Stomach (tissue), 19 donors: ENCODE measurements at places on chromosomes 4 and X. TPM values are rescaled to one million over a fixed set of nuclear protein-coding genes. Genes with fewer than 3 reads are reported as not detected.

- peak; percentile 70 for DNase-seq
- H3K27me3 ChIP-seq: no peaks in the 10 kb centered on the region
- H3K4me3 ChIP-seq: no peak overlapping the region
- no peaks in the 10 kb centered on the region for H3K4me1 ChIP-seq
- H3K36me3 ChIP-seq: no peaks in the 10 kb centered on the region
Observed at GRCh38 chr4:37715889-37716402, 29.8 kb upstream of the RELL1 start.

- no peak overlapping the region for H3K4me3 ChIP-seq
- H3K27ac ChIP-seq: no peak overlapping the region
- peak; percentile 82 for DNase-seq
- peaks cover 35% of the 10 kb centered on the region for H3K36me3 ChIP-seq
Observed at GRCh38 chr4:108030332-108030731, 40.6 kb downstream of the HADH start.

DNA sequence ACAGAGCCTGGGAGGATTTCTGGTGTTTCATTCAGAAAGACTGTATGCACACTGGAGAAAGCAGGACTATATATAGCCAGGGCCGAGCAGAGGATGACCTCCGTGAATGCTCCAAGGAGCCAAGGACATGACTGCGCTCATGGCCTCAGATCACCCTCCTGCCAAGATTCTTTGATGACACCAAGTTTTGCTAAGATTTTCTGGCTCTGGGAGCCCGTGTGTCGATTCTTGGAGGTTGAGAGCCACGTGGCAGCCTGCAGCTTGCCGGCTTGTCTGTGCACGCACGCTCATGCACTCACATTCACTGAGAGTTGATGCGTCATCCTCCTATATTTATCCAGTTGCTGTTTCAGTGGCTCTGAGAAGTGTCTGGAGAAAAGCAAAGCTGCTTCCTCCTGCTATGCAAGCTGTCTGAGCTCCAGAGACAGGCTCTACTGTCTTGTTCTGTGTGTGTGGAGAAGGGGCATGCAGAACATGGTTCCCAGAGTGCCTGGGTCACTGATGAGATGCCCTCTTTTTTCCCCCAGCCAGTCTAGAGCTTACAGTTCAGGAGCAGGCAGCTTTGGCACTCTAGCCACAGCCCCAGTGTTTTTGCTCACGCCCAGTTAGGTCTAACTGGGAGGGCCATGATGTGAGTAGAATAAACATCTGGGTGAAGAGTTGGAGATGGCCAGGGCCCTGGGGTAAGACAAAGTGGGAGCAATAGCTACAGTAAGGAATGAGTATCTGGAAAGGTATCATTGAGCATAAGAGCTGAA lies 64.9 kb upstream of the SCOC start:
- no peaks in the 10 kb centered on the region for H3K27me3 ChIP-seq
- H3K4me1 ChIP-seq: peaks cover 17% of the 10 kb centered on the region
- H3K27ac ChIP-seq: peak overlapping the region; percentile 57
- no peaks in the 10 kb centered on the region for H3K36me3 ChIP-seq
- DNase-seq: peak; percentile 80
- H3K4me3 ChIP-seq: no peak overlapping the region

DNA sequence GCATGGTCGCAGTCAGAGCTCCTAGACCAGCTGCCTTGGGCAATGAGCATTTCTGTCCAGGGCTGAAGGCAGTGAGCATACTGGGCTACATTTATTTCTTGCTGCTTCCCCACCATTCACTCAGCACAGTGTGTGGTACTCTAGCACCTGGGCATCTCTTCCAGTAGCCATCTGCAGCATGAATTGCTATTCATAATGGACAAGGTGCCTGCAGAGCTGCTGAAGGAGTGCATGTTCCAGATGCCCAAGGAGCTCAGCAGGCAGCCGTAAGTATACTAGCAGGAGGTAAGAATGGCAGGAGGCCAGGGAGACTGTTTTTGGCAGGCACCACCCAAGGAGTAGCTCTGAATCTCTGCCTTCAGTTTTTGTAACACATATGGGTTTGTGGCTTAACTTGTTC lies 110.4 kb upstream of the RXFP1 start:
- H3K4me3 ChIP-seq: no peak overlapping the region
- no peak overlapping the region for H3K27ac ChIP-seq
- no peaks in the 10 kb centered on the region for H3K4me1 ChIP-seq
- no peak for DNase-seq
- no peaks in the 10 kb centered on the region for H3K36me3 ChIP-seq
- H3K27me3 ChIP-seq: no peaks in the 10 kb centered on the region

- peaks cover 23% of the 10 kb centered on the region for H3K27me3 ChIP-seq
- peaks cover 8% of the 10 kb centered on the region for H3K4me1 ChIP-seq
- peak; percentile 11 for DNase-seq
Observed at GRCh38 chr4:56531823-56532222, 26.2 kb downstream of the ARL9 start.

DNA sequence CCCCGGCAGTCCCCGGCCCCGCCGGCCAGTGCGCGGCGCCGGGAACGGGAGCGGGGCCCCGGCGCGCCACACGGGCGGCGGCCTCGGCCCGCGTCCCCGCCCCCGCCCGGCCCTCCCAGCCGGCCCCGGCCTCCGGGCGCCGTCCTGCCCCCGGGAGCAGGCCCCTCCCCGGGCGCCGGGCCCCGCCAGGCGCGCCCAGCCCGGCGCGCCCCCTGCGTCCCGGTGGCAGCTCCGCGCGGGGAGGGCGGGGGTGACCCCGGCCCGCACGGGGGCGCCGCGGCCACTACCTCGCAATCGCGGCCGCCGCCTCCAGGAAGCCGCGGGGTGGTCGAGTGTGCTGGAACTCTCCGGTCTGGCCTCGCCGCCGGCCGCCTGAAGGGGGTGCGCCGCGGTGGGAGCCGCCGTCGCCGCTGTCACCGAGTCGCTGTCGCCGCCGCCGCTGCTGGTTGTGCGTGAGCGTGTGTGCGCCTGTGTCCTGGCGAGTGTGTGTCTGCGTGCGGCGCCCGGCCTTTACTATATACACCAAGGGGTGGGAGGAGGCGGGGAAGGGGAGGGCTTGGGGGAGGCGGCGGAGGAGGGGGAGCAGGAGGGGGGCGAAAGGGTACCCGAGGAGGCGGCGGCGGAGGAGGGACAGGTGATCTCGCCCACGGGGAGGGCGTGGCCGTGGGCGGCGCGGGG lies at the start of gene RAI2:
TSS of gene RAI2 (minus strand) at position 488 of the 678 bp plus-strand sequence. CDS start 59,288 bp downstream, outside the sequence.
- peak; percentile 59 for DNase-seq
- no peaks in the 10 kb centered on the region for H3K36me3 ChIP-seq
- no peaks in the 10 kb centered on the region for H3K4me1 ChIP-seq
- H3K27ac ChIP-seq: peak within 1 kb of the TSS; percentile 81
- peak within 1 kb of the TSS; percentile 56 for H3K4me3 ChIP-seq
- H3K27me3 ChIP-seq: peaks cover 11% of the 10 kb centered on the region

DNA sequence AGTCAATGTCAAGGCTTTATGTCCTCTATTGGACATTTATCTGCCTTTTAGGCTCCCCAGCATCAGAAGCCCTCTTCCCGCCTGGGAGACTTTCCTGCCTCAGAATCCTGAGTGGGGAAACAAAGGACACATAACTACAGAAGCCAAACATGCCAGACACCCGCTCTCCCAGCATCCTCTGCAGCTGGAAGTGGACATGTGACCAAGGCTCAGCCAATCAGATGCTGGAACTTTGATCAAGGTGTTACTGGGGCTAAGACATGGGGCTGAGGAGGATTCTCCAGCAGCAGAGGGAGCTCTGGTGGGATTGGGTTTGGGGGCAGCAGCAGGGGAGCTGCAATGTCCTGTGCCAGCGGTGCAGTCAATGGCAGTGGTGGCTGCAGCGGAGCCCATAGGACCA lies 19.5 kb downstream of the SLC2A9 start:
- H3K27ac ChIP-seq: no peak overlapping the region
- no peak overlapping the region for H3K4me3 ChIP-seq

GRCh38 chr4:78939667-78940008 lies 400 bp upstream of the PAQR3 start:
- no peaks in the 10 kb centered on the region for H3K36me3 ChIP-seq
- no peak overlapping the region for H3K27ac ChIP-seq
- H3K4me3 ChIP-seq: peak overlapping the region; percentile 64
- no peaks in the 10 kb centered on the region for H3K4me1 ChIP-seq
- no peak for DNase-seq
- no peaks in the 10 kb centered on the region for H3K27me3 ChIP-seq

DNA sequence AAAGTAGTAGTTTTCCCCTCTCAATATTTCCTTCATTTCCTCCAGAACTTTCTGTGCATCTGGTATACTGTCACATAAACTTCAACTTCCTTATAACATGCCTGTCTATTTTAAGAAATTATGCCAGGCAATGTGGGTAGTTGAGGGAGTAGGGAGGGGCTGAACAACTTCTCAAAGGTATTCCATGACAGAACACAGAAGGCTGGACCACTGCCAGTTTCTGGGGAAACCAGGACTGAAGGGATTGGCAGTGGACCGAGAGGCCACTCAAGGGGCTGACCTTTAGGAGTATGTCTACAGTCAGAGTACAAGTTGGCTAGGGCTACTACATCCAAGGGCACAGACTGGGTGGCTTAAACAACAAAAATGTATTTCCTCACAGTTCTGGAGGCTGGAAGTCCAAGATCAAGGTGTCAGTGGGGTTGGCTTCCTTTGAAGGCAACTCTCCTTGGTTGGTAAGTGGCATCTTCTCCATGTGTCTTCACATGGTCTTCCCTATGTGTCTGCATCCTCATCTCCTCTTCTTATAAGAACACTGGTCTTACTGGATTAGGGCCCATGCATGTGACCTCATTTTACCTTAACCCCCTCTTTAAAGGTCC lies 6.9 kb downstream of the SH3RF1 start:
- no peak overlapping the region for H3K27ac ChIP-seq
- no peak overlapping the region for H3K4me3 ChIP-seq
- DNase-seq: no peak
- peaks cover 46% of the 10 kb centered on the region for H3K4me1 ChIP-seq

- no peak for DNase-seq
- H3K4me1 ChIP-seq: no peaks in the 10 kb centered on the region
- no peaks in the 10 kb centered on the region for H3K36me3 ChIP-seq
- H3K27me3 ChIP-seq: no peaks in the 10 kb centered on the region
- H3K4me3 ChIP-seq: no peak overlapping the region
Observed at GRCh38 chrX:66014556-66014955, 25.3 kb downstream of the VSIG4 start.

DNA sequence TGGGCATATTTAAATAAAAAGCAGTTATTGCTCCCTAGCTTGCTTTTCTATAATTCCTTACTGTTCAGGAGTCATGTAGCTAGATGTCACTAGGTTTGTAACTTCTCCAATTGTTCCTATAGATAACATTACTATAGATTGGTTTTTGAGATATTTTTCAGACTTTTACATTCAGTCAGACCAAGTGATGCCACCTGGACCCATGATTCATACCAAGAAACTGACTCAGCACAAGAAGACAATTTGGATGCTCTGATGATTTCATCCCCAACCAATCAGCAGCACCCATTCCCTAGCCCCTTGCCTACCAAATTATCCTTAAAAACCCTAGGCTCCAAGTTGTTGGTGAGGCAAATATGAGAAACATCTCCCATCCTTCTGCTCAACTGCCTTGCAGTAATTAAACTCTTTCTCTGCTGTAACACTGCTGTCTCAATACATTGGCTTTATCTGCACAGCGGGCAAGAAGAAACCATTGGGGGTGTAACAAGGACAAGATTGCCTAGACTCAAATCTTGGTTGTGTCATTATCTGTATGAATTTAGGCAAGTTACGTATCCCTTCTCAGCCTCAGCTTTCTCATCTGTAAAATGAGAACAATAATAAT lies 11.8 kb upstream of the NEIL3 start:
- no peak overlapping the region for H3K4me3 ChIP-seq
- no peaks in the 10 kb centered on the region for H3K36me3 ChIP-seq
- H3K4me1 ChIP-seq: no peaks in the 10 kb centered on the region
- no peak for DNase-seq
- no peak overlapping the region for H3K27ac ChIP-seq

DNA sequence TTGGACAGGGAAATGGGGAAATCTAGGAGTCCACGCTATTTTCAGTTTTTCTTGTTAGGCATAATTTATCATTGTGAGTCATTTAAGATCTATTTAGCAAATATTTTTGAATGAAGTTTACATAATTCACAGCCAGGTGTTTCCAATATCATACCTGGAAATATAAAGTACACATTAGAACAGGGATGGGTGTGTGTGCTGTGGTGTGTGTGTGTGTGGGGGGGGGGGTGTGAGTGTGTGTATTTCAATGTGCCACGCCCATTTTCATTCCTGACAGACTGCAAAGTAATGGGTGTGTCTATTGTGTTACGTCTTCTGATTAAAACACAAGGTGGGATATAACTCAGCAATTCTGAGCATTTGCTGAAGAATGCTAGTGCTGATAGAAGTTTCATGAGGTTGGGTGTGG lies 33.2 kb downstream of the ARHGAP10 start:
- H3K4me1 ChIP-seq: peaks cover 86% of the 10 kb centered on the region
- DNase-seq: peak; percentile 57

GRCh38 chr4:10023806-10024205 lies 2.5 kb upstream of the SLC2A9 start:
- H3K36me3 ChIP-seq: no peaks in the 10 kb centered on the region
- peaks cover 37% of the 10 kb centered on the region for H3K4me1 ChIP-seq
- no peak overlapping the region for H3K4me3 ChIP-seq
- H3K27ac ChIP-seq: peak overlapping the region; percentile 30

DNA sequence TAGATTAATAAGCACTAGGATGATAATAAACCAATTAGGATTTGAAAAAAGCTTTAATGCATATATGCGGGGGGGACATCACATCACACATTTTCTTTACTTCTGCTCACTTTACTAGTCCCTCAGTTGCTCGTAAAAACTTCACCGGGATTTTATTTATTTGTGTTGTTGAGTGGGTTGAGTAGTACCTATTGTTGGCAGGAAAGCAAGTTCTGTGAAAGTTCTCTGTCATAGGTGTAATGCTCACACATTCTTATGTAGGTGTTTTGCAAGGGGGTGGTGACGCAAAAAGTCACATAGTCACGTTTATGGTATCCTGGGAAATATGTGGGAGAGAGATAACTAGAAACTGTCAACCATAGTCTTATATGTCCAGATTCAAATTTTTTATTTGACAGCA lies 65.3 kb downstream of the PDLIM5 start:
- H3K27me3 ChIP-seq: no peaks in the 10 kb centered on the region
- H3K4me1 ChIP-seq: peaks cover 69% of the 10 kb centered on the region
- no peak for DNase-seq
- H3K36me3 ChIP-seq: no peaks in the 10 kb centered on the region

- no peaks in the 10 kb centered on the region for H3K27me3 ChIP-seq
- no peaks in the 10 kb centered on the region for H3K4me1 ChIP-seq
- DNase-seq: peak; percentile 74
- no peak overlapping the region for H3K4me3 ChIP-seq
Observed at GRCh38 chr4:146342600-146343192, 128.4 kb downstream of the REELD1 start.

- H3K4me1 ChIP-seq: no peaks in the 10 kb centered on the region
- H3K27me3 ChIP-seq: no peaks in the 10 kb centered on the region
- no peak overlapping the region for H3K4me3 ChIP-seq
- H3K36me3 ChIP-seq: no peaks in the 10 kb centered on the region
Observed at GRCh38 chr4:78129383-78130108, 72.4 kb downstream of the FRAS1 start.

- H3K4me3 ChIP-seq: no peak overlapping the region
- DNase-seq: no peak
- H3K27me3 ChIP-seq: no peaks in the 10 kb centered on the region
- no peaks in the 10 kb centered on the region for H3K4me1 ChIP-seq
Observed at GRCh38 chr4:53055274-53055673, 193.2 kb downstream of the RASL11B start.

The VSIG4 gene
- 13.6 TPM for polyA plus RNA-seq

The STK32B gene
- polyA plus RNA-seq: 0.61 TPM

The SCOC gene
- 76.5 TPM for polyA plus RNA-seq

The PARM1 gene
- 5.1 TPM for polyA plus RNA-seq

The MAGEA10 gene
- not detected for polyA plus RNA-seq

The F8A2 gene
- polyA plus RNA-seq: not detected

The VEGFD gene
- polyA plus RNA-seq: 0.25 TPM

The NLRP2B gene
- not detected for polyA plus RNA-seq

The NDUFC1 gene
- 140 TPM for polyA plus RNA-seq
